ENCODE measurements at places on chromosomes 7 and 10. TPM values are rescaled to one million over a fixed set of nuclear protein-coding genes. Genes with fewer than 3 reads are reported as not detected.
A peak's percentile ranks its signal among the peaks of the same experiment; 100 is the strongest.

DNA sequence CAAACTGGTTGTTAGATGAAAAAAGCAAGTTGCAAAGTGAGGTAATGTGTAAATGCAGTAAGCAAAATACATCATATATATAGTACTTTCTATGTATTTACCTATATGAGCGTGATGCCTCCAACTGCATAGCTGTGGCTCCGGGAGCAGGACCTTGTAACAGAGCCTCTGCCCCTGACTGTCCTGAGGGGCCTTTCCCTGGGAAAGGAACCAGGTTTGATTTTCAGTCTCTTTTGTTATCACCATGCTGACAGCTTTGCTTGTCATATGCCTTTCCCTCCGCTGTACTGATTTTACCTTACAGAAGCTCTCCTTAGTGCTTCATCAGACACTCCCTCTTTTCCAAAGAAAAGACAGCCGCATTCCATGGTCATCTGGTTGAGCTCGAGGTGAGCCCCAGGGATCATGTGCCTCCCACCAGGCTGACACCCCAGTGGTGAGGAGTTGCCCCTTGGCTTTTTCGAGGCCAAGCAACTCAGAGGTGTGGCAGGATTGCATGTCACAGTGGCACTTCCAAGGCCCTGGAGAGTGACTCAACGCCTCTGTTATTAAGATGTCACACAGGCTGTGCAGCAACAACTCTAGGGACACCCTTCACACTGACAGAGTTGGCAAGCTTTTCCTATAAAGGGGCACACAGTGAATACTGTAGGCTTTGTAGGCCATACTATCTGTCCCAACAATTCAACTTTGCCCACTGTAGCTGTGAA lies 78.9 kb downstream of the ALOX5 start:
- DNase-seq = peak; percentile 40

DNA sequence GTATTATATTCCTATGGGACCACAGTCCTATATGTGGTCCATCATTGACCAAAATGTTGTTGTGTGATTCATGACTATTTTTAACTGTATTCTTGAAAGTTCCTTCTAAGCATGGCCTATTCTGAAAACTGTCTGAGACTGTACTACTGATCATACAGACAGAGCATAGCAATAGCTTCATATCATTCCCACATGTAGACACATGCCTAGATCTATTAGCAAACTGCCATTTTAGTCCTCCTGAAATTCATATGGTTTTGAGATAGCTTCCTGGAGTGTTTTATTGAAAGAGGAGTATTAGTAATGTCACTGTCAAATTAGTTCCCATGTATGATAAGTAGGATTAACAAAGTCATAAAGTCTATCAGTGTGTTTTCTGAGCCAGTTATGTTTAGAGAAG lies 157.5 kb downstream of the BMPER start:
- DNase-seq = no peak

Gene PTN
- total RNA-seq = 85.1 TPM

DNA sequence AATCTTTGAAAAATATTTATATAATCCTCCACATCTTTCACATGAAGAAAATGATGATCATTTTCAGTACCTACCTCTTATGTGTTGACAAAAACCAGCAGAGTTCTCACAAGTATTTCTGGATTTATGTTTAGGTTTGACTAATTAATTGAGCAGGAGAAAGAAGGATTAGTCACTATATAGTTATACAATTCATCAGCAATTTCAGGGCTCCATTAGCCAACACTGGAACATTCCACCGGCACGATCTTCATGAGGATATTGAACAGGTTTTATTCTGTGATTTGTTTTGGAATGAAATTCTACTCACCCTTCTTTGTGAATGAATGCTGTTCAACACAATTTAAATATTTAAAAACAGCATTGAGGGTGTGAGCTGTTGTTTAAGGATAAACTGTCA lies 163.2 kb downstream of the SEM1 start:
- DNase-seq = no peak

- DNase-seq = no peak
Observed at GRCh38 chr7:28176174-28176573, 4.4 kb downstream of the JAZF1 start.

GRCh38 chr10:73019100-73019499 lies 64.5 kb upstream of the PLA2G12B start:
- no peak for DNase-seq

DNA sequence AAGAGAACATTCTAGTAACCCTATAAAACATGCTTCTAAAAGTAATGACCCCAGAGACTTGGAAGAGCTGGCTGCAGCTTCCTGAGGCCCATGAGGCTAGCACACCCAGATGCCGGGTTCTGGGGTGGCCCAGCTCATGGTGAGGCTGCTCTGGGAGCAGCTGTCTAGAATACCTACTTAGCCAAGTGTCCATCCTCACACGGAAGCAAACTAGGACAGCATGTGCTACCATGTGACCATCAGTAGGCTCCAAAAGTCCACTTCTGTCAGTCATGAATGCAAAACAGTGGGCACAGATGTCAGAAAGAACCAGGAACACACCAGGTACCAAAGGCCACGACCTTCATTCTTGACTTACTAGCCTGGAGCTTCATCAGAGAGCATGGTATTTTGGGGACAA lies 32.4 kb downstream of the CTBP2 start:
- DNase-seq = no peak

DNA sequence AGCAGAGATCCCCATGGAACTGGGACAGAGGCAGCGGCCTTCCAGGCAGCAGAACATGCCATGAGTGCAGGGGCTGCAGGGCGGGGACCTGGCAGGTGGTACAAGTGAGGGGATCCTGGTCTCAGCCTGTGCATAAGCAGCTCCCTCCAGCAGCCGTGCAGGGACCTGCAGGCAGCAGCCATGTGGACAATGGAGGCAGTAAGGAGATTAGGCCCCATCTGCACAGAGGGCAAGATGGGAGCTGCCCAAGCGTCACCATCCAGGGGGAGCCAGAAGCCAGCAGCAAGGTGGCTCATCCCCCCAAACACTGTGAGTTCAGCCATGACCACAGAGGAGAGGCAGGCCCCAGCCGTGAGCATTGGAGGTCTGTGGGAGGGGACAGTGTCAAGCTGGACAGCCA lies 3.1 kb downstream of the DDC start:
- DNase-seq = no peak

DNA sequence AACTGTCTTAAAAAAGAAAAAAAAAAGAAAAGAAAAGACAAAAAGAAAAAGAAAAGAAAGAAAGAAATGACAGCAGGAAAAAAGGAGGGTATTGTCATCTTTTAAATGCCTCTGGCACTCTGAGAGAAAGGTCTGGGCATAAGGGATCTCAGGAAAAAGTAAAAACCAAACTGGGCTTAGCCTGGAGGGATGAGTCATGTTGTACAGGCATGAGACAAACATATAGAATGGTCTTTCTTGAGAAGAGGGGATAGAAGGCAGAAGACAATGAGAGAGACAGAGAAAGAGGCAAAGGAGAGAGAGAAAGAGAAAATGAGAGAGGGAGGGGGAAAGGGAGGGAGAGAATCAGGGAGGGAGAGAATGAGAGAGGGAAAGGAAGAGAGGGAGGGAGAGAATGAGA lies 32.3 kb upstream of the KCNMA1 start:
- no peak for DNase-seq

Gene TDRD1
- total RNA-seq = 1.6 TPM

DNA sequence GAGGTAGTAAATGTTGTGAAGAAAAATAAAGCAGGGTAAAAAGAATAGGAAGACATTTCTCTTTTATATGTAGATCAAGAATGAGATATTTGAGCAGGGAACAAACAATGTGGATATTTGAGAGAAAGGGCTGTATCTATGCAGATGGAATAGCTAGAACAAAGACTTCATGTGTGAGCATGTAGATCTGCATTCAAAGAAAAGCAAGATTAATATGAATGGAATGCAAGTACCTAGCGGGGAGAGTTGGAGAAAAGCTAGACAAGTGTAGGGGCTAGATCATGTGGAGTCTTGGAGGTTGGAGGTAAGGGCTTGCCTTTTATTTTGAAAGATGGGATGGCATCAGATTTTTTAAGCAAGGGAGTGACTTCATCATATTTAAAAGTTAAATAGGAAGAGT lies 27.1 kb downstream of the SHOC2 start:
- DNase-seq = no peak

- DNase-seq = no peak
Observed at GRCh38 chr10:35533565-35533964, 71.6 kb upstream of the GJD4 start.

DNA sequence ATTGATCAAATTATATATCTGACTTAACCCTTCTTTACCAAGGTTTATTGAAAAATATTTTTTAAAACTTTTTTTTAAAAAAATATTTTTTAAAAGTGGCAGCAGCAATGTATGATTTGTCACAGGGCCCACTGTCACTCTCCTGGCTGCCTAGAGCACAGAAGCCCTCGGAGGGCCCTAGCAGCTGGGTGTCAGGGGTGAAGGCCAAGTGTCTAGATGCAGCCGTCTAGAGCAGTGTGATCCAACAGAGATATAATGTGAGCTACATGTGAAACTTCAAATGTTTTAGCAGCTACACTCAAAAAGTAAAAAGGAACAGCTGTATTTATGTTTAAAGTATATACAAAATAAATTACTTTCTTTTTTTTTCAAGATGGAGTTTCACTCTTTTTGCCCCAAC lies 112.7 kb downstream of the ARHGAP22 start:
- no peak for DNase-seq

GRCh38 chr7:139886206-139886605 lies 57.1 kb downstream of the TBXAS1 start:
- DNase-seq = no peak

- no peak for DNase-seq
Observed at GRCh38 chr10:114917927-114918672, 19.9 kb upstream of the TRUB1 start.

DNA sequence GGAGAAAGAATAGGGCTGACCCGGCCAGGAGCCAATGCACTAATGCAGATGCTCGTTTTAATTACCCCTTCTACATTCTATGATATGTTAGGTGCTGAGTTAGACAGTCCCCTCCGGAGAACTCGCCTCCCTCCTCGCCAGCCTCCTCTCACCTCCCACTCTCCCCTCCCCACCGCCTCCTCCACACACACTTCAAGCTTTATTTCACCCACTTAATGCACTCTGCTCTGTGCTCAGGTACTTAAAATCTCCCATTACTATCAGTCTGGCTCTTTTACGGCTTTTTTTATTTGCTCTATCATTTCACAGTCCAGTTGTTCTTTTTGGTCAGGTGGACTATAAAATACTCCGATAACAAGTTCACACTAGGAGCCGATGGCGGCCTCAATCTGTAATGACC lies 231.6 kb downstream of the TEX36 start:
- DNase-seq = no peak

DNA sequence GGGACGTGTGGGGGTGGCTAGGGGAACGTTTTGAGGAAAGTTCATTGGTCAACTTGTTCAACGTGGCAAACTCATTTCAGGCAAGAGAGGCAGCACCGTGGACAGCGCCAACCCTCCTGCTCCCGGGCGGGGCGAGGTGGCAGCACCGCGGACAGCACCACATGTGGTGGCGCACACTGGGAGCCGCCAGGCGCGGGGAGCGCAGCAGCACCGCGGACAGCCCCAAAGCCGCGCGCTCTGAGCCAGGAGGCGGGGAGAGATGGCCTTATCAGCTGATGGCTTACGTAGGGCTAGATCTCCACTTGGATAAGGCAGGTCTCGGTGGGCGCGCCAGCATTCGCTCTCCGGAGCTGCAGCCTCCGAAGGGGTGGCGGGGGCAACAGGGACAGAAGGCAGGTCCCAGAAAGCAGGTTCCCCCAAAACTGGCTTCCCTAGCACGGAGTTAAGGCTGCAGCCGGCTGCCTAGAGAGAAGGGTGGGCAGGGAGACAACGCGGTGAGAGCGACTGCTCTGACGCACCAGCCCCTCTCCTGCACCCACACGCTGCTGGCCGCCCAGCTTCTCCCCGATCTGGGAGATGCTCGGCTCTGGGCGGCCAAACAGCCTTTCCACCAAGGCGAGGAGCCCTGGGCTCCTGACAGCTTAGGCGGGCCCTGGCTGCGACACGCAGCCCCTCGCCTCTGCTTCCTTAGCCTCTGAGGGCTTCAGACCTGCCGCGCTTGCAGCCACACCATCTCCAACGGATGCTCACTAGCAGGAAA lies at the start of gene HTR5A:
Gene HTR5A (plus strand): TSS at position 333 of the 760 bp plus-strand sequence. CDS start 576 bp downstream, outside the sequence.
- peak; percentile 95 for DNase-seq

DNA sequence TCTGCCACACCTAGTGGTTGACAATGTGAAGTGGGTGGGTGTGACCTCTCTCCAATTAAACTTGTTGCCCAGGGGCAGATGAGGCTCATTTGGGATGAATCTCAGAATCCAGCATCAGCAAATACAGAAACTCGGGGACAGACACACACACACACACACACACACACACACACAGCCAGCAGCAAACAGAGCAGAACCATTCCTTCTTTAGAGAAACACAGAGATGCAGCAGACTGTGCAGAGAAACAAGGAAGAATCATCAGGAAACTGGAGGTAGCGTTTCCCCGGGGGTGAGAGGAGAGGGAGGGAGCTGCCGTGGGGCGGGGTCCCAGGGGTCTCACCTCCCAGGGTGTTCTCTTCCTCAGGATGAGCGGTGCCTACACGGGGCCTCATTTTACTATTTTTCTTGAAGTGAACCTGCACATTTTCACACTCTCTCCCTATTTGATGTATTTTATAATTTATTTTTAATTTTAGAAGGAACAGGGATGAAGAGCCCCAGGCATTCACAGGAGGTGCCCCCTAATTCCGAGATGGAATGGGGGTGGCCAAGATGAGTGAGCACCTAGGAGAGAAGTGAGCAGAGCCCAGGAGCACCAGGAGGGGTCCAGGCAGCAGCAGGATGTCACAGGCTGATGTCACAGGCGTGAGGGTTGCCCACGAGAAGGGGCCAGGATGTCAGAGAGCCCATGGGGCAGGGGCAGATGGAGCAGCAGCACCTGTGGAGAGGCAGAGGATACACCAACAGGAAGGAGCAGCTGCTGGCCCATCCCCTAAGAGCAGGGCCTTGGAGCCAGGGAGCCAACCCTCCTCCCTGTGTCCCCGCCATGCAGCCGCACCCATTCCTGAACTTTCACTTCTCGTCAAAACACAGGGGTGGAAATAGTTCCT lies 85.3 kb upstream of the PPP2R2D start:
- DNase-seq = no peak

DNA sequence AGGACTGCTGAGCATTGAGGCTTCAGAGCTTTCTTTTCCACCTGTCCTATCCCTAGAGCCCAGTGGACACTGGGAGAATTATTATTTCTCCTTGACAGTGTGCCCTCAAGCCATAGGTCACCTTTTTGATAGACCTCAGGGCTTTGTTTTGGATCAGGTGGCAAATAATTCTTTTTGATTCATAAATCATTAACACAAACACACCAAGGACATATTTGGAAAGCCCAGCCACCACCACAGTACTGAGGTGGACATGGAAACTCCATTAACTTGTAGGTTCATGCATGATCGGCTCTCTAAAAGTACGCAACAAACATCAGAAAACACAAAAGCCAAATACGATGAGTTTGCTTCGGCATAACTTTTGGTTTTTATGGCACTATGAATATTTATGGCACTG lies 17.8 kb upstream of the PLEKHS1 start:
- no peak for DNase-seq
